ENCODE measurements at places on chromosomes 16 and 17.

DNA sequence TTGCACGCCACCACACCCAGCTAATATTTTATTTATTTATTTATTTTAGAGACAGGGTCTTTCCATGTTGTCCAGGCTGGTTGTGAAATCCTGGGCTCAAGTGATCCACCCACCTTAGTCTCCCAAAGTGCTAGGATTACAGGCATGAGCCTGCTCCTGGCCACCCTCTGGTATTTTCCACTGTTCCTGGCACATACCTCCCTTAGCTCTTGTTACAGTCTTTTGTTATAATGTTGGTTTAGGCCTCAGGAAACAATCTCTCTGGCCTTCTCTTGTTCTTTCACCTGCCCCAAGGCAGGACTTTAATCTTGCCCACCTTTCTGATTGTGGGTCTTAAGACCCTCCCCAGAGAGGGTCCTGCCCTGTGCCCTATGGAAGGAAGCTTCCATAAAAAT lies 3.6 kb upstream of the CYTH1 start:
- no peak for DNase-seq

DNA sequence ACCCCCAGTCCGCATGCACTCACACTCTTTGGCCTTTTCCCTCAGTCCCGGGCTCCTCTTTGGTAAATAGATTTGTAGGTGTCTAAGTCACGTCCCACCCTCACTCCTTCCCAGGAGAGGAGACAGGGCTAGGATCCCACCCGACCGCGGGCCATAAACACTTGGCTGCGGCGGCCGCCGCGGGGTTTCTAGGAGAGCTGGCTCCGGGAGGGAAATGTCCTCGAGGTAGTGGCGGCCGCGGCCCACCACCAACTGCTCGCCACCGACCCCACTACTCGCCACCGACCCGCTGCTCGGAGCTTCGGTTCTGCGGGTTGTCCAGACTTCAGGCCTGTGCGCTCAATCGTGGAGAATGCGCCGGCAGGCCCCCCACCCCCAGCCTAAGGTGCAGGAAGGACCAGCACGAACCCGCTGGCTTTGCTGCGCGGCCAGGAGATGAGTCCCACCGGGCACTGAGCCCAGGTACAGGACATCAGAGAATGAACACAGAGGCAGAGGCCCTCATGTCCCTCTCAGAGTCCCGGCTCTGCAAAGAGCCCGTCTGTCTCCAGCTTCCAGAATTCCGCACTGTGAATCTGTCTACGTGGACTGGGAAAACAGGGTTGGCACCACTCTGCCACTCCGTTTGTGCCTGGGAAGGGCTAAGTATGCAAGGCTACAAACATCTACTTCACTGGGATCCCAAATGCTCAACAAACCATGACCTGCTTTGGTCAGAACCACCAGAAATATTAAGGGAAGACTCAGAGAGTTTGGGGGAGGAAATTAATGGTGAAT lies 2.5 kb downstream of the PRAC2 start:
- no peak for DNase-seq

- no peak for DNase-seq
Measured at GRCh38 chr16:2799205-2799858, 1.1 kb downstream of the PRSS41 start.

GRCh38 chr17:62980842-62981241 lies 14.8 kb downstream of the TANC2 start:
- DNase-seq, result no peak

GRCh38 chr17:45668316-45668715 lies 115.8 kb upstream of the CRHR1 start:
- DNase-seq, result no peak

GRCh38 chr17:44687756-44688155 lies 1.8 kb downstream of the CCDC43 start:
- DNase-seq, result no peak

GRCh38 chr16:89491238-89491869 lies 993 bp upstream of the ANKRD11 start:
- DNase-seq, result no peak

GRCh38 chr16:59527206-59527997 lies 793.3 kb upstream of the GOT2 start:
- DNase-seq, result no peak

DNA sequence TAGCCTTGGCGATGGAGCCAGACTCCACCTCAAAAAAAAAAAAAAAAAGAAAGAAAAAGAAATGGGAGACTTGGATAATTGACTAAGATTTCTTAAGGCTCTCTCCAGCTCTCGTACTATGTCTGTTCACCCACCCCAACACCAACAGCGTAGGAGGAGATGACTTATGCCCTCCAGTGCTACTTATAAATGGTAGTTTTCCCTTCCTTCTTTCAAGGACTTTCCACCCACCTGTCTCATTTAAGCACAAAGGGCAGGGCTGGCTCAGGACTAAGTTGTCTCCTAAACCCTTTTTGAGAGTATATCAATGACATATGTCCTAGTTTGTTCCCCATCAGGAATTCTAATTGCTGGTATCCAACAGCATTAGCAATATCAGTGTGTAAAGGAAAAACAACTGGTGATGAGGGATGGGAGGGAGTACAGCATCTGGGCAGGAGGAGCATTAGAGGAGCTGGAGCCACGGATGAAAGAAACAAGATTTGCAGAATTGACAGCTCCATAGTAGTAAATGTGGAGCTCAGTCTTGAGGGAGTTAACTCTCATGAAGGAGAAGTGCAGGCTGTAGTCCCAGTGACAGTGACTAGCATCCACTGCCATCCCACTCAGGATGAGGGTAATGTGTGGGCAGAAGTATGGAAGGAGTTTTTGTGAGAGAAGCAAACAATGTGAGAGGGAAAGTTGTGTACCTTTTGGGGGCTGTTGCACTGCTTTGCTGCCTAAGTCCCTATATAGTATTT lies 17.2 kb downstream of the UBE2Z start:
- no peak for DNase-seq

DNA sequence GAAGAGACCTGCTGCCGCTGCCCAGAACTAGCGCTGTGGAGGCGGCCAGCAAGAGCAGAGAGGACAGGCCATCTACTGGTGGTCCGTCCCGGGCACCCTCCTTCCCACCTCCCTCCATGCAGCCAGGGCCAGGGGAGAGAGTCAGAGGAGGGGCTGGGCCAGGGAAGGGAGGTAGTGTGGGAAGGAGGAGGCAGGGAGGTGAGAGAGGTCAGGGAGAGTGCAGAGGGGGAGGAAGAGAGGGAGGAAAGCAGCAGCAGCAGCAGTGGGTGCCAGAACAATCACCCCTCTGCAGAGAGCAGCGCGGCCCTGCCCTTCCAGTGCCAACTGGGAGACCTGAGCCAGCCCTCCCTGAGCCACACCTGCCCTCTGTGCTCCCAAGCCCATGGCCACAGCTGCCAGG lies 6.6 kb downstream of the C16orf95 start:
- DNase-seq, result no peak

DNA sequence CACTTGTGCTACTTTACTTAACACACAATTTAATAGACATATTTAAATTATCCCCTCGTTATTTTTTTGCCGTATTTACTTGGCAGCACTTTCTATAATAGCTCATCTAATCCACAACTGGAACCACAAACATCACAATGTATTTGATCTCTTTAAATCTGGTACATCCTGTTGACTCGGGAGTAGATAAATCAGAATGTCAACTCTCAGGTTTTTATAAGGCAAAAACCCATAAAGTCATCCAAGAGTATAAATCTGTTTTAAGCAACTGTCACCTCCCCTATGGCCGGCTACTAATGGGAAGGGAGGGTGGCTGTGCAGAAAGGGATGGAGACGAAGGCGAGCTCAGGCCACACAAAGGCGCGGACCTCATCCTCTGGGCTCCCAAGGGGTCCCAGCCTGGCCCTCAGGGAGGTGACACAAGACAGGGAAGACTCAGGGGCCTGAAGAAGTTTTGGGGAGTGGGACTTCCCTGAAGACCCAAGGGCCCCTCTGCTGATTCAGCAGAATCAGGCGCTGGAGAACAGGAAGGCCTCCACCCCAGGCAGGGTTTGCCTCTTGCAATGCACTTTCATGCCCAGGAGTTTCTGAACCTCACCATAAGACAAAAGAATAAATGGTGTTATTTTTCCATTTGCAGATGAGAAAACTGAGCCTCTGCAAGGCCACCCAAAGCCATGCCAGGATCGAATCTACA lies 122.5 kb downstream of the ZNF423 start:
- DNase-seq, result no peak

- no peak for DNase-seq
Measured at GRCh38 chr16:35565626-35566025, 2106.2 kb downstream of the TP53TG3F start.

GRCh38 chr16:69424935-69425784 lies 741 bp downstream of the CYB5B start:
- no peak for DNase-seq

GRCh38 chr17:32525122-32525521 lies 38.3 kb downstream of the CDK5R1 start:
- DNase-seq, result no peak

DNA sequence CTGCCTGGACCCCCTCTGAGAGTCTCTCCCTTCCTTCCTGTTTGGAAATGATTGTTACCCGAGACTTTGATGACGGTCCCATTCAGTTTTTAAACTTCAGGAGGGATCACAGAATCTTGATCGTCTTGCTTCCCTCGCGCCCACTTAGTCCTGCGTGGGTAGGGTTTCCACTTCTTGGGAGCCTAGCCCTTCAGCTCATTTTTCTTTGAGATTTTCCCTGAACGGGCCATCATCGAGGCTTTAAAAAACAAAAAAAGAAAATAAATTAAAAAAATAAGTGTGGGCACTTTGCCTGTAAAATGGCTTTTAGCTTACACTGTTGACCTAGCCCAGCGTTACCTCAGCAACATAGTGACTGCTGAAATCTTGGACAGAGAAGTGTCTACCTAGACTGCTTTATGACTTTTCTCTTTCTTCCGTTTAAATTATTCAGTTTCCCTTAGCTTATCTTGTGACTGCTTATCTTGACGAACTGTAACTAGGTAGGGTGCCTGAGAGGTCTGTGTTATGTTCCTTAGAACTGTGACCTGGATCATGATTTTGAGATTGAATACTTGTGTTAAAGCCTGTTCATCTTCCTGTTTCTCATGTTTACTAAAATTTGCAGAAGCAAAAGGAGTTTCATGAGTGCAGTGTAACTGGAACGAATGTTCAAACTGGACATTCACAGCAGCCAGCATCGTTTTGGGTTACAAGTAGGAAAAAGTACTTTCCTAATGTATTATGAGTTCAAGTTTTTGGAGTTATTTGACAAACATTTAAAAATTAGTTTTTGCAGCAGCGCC lies 874 bp downstream of the WWP2 start:
- no peak for DNase-seq

GRCh38 chr17:14303343-14304221 lies 2.7 kb downstream of the HS3ST3B1 start:
- DNase-seq, result no peak

GRCh38 chr16:66322174-66322573 lies 44.3 kb upstream of the CDH5 start:
- DNase-seq, result no peak

DNA sequence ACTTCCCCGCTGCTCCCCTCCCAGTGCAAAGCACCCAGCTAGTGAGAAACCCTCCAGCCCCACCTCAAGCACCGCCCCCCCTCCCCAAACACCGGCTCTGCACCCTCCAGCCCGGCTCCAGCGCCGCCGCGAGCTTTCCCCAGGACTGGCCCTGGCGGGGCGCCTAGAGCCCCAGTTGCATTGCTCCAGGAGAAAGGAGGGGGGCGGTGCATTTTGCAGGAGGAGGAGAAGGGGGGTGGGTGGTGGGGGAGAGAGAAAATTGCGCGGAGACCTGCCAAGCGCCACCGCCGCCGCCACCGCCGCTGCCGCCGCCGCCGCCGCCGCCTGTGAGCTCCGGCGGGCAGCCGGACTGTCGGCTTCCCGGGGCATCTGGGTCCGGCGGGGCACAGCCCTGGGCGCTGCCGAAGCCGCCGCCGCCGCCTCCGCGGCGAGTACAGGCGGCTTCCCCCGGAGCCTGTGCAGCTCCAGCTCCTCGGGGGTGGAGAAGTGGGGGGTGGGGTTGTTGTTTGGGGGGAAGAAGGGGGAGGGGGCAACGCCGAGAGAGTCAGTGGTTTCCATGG lies 333 bp upstream of the NOG start:
- DNase-seq, result no peak

DNA sequence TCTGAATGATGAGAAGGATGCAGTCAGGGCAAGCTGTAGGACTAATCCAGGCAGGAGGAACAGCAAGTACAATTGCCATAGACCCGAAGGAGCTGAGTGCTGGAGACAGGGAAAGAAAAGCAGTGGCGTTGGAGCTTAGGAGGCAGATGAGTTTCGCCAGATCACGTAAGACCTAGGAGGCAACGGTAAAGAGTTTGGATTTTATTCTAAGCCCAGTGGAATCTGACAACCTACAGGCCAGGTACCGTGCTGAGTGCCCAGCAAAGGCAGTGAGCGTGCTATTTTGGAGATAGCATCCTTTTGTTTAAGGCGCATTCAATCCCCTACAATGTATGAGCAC lies 1.2 kb downstream of the USP43 start:
- no peak for DNase-seq

Data from stimulated activated CD8-positive, alpha-beta memory T cell treated with anti-CD3 and anti-CD28 coated beads, Interleukin-15, amount 100 ng/mL, for 4 hours (primary cell).